SW480 (cell line): ENCODE measurements at places on chromosomes 7 and 10.
A peak's percentile ranks its signal among the peaks of the same experiment; 100 is the strongest.

GRCh38 chr10:93062514-93063143 is 2.0 kb downstream of the CYP26C1 start:
- DNase-seq, result no peak

GRCh38 chr7:33495207-33495606 is 365.8 kb downstream of the BBS9 start:
- no peak for DNase-seq

- DNase-seq, result no peak
Measured at GRCh38 chr10:51846856-51847506, 147.6 kb upstream of the CSTF2T start.

DNA sequence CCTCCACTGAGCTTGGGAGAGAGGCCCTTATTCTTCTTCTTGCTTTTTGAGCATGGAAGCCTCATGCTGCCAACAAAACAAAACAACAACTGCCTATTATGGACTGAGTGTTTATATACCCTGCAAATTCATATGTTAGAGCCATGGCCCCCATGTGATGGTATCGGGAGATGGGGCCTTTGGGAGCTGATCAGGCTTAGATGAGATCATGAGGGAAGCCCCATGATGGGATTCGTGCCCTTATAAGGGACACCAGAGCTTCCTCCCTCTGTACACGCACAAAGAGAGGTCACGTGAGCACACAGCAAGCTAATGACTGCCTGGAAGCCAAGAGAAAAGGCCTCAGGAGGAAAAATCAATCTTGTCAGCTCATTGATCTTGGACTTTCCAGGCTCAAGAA is 235.0 kb downstream of the FANK1 start:
- DNase-seq, result no peak

DNA sequence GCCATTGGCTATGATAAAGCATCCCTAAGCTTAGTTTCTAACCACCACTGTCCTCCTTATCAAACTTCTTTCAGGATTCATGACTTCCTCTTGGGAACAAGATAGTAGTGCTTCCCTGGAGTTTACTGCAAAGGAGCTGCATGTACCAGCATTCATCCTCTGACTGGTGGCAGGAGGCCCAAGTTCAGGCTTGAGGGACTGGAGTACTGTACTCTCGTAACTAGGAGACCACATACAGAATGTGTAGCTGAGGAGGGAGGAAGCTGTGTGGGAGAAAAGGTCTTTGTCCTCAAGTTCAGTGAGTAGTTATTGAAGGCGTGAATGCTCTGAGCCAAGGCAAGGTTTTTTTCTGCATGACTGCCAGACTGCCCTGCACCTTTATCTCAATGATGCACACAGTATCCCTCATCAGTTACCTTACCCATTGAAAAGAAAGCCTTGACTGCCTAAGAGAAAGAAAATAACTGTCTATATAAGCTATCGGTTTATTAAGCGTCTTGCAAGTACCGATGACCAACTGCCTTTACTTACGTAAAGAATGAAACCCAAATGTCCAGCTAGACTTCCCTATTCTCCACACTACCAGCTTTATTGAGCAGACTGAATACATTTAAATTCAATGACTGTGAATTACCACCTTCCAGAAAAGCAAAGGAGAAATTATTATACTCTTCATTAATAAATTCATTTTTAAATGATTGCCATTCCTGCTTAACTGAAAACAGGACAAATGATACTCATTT is 12.8 kb downstream of the SCRN1 start:
- no peak for DNase-seq

DNA sequence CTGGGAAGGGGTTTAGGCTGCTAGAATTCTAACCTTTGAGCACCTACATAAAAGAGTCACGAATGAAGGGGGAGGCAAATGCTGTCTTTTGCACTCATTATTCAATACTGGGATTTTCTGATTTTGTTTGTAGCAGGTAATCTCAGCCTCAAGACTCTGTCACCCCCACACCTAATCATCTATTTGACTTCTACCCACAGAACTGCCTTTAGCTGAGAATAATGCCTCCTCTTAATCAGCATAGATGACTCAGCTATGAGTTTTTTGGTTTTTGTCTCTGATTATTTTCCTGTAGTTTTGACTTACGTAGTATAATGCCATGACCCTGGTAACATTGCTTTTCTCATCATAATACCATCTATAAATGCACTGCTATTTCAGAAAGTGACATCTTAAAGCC is 42.7 kb upstream of the CACNB2 start:
- no peak for DNase-seq

GRCh38 chr10:130137090-130137448 is 878 bp downstream of the GLRX3 start:
- peak; percentile 35 for DNase-seq

GRCh38 chr7:95758187-95758586 is 14.2 kb upstream of the DYNC1I1 start:
- no peak for DNase-seq

DNA sequence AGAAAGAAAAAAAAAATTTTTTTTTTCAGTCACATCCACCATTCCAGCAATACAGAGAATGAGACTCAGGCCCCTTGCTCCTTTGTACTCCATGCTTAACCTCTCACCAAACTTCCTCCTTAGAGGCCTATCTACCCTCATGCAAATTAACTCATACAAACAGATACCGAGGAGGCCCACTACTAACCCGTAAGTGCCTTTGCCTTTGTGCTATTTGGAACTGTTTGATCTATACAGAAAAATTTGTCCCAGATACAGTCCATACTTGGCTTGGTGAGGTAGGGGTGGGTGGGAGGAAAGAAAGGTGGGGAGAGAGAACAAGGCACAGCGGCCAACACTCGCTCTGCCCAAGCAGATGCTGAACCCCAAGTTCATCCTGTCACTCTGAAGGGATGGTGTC is 87.8 kb upstream of the DUSP5 start:
- DNase-seq, result no peak

GRCh38 chr10:69652857-69653199 is 22.8 kb downstream of the FAM241B start:
- DNase-seq, result no peak

- no peak for DNase-seq
Measured at GRCh38 chr10:117212176-117212575, 14.9 kb downstream of the KCNK18 start.
